GM12864 (cell line): ENCODE measurements at places on chromosomes 5 and 9.

DNA sequence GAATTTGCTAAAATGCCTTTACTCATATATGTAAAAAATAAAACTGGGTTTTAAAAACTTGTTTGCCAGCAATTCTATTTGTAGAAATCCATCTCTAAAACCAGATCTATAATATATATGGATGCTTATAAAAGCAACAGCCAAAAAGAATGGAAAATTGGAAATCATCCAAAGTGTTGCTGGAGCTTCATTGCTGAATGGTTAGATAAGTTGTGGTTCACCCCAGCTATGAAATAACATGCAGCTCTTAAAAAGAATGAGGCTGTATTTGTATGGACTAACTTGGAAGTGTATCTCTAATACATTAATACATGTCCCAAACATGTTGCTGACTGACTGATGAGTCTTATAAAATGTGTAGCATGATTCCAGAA is 76.2 kb downstream of the STK10 start:
- DNase-seq, result no peak

DNA sequence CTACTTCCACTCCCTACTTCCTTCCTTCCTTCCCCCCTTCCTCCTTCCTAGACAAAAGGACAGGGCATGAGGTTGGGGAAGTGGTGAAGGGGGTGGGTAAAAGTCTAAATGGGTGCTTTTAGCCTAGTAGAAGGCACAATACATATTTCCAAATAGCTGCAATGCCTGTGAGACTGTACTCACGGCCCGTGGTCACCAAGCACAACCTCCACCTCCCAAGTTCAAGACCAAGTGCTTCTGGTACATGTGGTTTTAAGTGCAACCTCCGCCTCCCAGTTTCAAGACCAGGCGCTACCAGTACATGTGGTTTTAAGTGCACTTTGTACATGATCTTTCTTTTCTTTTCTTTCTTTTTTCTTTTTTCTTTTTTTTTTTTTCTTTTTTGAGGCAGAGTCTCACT is 14.5 kb upstream of the NTNG2 start:
- DNase-seq, result no peak

DNA sequence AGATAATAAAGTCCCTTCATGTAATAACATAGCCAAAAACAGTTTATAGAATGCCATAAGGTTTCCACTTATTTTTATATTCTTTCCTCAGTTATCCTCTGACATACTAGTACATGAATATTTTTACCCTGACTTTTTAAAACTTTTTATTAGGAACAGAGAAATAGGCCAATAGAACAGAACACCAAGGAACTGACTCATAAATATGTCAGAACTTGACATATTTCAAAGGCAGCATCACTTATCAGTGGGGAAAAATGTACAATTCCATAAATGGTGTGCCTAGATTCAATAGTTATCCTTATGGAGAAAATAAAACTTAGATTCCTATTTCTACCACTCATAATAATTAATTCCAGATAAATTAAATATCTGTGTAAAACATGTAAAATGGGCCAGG is 9.4 kb downstream of the STARD4 start:
- DNase-seq, result no peak

GRCh38 chr5:1521671-1522600 is 1.8 kb downstream of the LPCAT1 start:
- no peak for DNase-seq

DNA sequence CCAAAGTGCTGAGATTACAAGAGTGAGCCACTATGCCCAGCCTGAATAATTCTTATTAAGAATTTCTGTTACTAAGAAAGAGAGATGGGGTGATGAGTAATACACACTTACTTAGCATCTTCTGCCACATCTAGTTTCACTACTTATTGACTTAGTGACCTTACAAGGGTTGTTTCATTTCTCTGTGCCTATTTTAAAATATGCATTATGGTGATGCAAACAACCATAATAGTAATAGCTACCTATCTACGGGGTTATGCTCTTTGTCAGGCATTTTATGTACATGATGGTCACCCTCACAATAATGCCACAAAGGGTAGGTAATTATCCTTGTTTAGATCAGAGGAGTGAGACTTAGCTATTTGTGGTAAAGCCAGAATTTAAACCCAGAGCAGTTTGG is 499.0 kb upstream of the SGCD start:
- DNase-seq, result peak; percentile 15

DNA sequence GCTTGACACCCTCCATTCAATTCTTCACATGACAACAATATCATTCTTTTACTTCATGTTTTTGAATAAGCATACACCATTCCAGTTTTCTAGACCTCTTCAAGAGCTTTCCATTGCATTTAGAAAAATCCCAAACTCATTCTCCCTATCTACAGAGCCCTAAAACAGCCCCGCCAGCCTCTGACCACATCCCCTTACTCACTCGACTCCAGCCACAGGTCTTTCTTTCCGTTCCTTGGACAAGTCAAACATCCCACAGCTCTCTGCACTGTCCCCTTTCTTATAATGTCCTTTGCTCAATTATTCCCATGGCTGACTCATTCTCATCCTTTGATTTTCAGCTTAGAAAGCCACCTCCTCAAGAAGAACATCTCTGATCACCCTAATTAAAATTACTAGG is 38.2 kb downstream of the TTC39B start:
- no peak for DNase-seq

DNA sequence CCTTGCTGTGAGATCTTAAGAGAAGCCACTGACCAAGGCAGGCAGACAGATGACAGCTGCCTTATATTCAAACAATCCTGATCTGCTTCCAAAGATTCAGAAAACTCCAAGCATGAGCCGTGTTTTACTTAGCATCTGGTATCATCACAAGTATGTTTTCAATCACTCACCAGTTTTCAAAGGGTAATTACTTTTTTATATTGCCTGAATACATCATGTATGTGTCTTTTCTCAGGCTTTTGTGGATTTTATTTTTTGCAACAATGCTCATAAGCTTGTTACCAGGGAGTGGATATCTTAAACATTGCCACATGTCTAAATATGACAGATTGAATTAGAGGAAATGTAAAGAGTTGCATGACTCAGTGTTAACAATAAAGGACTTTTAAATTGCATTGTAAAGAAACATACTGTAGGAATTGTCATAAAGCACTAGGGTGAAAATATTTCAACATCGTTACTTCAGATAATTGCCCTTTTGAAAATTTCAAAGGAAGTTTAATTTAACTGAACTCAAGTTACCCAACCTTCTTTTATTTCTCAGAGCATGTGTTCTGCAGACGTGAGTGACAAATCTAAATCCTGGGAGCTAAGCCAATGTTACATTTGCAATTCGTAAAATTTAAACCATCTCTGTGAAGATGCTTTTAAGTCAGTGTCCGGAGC is 326.1 kb downstream of the PLK2 start:
- DNase-seq, result no peak
